GM04504 (cell line): ENCODE measurements at places on chromosomes 5 and 9.

- DNase-seq: no peak
Observed at GRCh38 chr9:643966-644365, 197.5 kb upstream of the DMRT1 start.

GRCh38 chr5:175685701-175686350 lies 28.0 kb downstream of the HRH2 start:
- no peak for DNase-seq

DNA sequence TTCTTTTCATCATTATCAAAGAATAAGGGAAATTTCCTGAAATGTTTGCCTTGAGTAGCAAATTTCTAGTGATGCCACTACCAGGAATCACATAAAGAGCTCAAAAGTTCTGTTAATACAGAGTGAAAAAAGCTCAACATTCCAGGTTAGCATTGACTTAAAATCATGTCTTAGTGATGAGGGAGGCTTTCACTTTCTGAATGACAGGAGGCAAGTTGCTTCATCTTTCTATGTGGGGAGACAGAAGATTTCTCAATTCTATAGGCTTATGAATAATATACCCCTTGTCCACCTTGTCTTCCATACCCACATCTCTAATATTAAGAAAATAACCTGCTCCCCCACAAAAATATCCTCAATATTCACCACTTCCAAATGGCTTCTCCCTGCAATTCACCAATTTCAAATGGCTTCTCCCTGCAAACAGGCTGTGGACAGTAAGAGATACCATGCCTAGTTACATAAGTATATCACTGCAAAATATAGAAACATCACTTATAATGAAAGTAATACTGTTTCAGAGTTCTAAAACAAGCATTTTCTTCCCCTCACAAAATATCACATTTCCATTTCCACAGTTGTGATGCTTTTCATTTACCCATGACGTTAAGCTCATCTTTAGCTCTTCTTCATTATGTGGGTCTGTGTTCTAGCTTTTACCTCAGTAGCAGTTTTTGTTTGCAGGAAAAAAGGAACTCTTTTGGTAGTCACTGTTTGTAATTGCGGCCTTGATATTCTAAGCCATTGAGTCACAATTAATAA lies 2.2 kb upstream of the JAK2 start:
- no peak for DNase-seq

DNA sequence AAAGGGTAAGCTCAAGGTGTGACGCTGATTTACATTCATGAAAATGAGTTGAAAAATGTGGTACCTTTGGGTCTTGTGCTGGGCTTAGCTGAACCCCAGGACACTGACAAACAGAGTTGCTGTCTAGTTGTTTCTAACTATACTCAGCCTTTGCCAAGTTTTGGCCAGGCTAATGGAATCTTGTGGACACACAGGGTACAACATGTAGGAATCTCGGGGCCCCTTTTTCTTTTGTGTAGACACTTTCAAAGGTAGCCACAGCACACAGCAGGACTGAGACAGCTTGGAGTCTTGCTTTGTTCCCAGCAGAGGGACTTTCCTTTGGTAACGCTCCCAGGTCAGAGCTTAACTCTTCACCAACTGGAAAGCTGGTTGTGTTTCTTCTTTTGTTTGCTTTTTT lies 7.8 kb downstream of the LIX1 start:
- DNase-seq: no peak

DNA sequence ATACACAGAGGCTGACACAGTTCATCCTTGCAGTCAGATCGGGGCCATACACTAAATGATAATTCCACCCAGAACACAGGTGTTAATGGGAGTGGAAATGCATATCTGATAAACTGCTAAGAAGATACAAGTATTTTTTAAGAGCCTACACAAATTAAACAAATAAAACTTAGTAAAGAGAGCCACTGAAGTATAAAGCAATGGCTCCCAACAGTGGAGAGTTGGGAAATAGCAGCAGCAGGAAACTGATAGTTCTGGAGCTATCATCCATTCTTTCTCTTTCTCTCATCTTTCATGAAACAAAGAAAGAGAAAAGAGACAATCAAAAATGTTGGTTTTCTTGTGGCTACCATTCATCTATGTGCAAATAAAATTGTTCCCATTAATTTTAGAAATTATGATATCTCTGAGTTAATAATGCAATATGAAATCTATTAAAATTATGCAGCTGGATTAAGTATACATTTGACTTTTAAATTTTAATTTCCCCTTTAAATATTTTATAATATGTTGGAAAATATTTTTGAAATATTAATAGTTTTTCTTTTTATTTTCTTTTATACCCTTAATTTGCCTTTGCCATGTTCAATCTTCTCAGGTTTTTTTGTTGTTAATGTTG lies 120.8 kb downstream of the EMB start:
- no peak for DNase-seq

DNA sequence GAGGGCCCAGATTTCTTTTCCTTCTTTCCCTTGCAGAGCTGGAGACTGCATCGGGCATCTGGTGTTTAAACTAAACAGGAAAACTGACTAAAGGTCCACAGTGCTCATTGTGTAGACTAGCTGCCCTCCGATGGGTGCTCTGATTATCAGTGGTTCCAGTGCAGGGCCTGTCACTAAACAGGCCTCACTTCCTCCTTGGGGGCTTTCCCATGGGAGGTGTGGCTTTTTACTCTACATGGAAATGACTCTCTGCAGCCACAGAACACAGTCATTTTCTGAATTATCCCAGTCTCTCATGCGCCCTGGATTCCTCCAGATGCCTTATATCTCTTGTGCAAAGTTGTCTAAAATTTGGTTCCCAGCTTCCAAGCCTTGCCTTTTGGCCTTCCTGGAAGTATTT lies 199.2 kb downstream of the TRIO start:
- peak; percentile 7 for DNase-seq

DNA sequence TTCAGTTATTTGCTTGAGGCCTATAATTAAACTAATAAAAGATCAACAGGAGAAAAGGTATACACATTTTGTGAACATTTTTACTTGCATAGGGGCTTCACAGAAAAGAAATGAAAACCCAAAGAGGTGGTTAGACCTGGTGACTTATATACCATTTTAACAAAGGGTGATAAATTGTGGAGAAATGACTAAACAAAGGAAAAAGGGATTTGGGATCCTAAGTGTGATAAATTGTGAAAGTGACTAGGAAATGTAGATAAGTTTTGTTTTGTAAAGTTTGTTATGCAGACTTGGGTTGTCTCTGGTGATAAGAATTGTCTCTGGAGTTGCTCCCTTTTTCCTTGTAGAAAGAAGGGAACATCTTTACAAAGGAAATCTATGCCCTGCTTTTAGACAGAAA lies 86.1 kb upstream of the ZNF608 start:
- DNase-seq: no peak

DNA sequence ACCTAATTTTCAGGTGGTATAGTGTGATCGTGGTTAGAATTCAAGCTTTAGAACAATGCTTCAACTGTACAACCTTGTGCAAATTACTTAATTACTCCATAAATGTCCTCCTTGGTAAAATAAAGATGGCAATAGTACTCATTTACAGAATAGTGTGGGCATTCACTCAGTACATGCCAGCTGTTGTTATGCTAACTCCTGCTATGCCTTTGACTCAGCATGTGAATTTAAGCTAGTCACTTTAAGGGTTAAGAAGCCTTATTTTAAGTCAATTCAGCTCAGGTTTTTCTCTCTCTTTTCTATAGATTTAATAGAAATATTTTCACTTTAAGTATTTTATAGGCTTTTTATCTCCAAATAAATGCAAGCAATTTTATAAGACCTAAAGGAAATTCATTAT lies 335.6 kb upstream of the ITGA1 start:
- no peak for DNase-seq

DNA sequence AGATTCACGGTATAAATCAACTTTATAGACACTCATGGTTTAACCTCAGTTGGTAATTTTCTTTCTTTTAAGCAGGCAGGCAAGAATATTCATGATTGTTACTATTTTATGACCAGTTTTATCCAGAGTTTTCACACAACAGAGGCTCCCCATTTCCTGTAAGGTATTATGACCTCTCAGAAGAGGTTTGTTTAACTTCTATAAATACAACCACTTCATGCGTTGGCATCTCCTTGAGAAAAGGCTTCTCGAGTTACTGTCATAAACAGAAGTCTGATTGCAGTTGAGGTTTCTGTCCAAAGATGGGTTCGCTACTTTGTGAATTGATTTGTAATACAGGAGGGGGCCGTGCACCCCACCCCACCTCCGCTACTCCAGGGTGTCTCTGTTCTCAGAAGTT lies 55.3 kb downstream of the ENTREP1 start:
- DNase-seq: no peak

DNA sequence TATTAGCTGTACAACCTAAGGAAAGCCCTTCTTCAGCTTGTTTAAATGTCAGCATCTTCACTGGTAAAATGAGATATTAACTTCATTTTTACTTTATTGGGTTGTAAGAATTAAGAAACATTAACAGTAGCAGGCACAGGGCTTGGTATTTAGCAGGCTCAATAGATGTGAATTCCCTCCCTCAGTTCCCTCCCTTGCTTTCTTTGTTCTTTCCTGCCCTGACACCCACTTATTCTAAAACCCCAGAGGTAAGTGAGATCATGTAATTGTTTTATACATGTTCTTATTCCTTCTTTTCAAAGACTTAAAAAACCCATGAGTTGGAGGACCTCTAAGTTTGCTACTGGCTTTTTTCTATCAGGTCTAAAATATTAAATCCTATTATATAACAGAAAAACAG lies 73.3 kb upstream of the IFNK start:
- DNase-seq: no peak

DNA sequence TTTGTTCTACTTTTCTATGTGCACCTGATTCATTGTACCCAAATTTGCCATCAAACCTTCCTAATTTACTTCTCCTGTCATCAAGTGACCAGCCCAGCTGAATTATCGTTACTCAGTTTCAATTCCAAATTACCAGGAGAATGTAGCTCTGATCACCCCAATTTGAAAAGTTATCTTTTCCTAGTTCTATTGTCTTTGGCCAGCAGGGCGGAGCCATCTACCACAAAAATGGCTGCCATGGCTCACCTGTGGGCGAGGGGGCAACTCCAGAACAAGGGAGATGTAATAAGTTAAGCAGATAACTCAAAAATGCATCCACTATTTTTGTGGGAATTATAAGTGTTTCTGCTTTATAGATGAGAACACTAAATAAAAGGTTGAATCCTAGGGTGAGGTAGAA lies 133.8 kb upstream of the MOCS2 start:
- no peak for DNase-seq

GRCh38 chr5:25488119-25488518 lies 843.3 kb upstream of the CDH10 start:
- no peak for DNase-seq

DNA sequence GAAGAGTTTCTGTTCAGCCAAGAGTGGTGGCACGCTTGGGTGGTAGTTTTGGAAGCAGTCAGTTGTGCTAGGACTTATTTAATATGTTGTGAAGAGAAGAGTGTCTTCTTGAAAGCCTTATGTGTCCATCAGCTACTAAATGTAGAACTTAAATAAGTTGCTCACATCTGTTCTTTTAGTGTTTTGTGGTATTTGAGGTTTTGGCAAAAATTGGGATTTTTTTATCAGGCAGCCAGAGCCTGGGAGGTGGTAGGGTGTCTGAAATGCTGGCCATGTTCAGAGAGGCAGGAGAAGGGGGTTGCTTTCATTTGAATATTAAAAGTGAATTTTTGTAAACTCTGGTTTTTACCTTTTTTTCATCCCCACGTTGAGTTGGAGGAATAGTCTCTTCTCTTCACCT lies 24.2 kb upstream of the ZBTB34 start:
- DNase-seq: peak; percentile 18

GRCh38 chr9:129334105-129334935 lies 156.3 kb upstream of the IER5L start:
- DNase-seq: peak; percentile 82

DNA sequence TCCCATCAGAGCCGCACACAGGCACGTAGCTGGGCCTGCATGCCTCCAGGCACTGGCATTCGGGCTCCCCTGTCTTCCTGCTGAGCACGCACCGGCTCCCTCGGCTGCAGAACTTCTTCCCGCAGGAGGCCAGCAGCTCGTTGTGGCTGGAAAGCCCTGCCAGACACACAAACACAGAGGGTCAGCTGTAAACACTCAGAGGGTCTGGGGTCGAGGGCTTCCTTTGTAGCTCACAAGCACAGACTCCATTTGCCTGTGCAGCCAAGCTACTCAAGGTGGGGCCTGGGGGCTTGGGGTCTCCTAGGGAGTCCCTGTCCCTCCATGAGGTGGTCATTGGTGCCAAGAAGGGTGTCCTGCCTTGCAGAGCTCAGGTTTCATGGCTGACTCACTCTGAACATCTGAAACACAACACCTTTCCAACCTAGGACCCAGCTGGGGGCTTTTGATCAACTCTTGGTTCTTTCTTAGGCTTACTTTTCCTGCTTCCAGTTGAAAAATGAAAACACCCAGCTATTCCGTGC lies 211.4 kb downstream of the FSTL4 start:
- DNase-seq: no peak

GRCh38 chr9:85973238-85973637 lies 32.3 kb downstream of the NAA35 start:
- DNase-seq: no peak

DNA sequence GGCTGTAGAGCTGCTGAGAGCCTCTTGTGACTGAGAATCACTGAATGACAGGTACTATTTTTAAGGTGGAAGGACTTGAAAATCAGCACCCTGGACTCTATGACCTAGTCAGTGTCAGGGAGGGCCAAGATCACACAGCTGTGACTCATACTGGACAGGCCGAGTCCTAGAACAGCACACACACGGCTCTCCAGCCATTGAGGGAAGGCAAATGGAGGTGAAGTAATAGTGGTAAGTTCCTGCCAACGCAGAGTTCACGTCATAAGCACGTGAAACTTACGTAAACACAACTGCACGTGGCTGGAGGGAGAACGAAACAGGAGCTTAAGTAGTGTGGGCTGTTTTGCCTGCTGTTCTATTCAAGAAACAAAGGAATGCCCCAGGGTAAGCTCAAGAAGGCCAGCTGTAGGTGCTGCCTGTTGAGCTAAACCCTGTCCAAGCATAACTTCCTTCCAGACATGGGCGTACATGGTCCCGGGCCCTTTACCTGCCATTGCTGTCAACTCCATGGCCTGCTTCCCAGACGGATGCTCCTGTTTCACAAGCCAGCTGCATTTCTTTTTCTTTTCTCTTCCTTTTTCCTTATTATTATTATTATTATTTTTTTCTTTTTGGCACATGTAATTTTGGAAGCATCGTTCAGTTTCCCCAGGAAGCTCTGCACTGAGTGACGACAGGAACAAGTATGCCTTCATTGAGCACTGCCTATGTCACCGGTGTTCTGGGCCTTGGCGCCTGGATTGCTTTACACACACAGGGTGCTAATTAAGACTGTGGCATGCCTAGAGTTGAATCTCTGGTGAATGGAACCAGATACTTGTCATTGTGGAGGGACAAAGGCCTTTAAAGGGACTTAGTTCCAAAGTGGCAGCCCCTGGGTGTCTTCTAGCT lies 10.2 kb upstream of the LCP2 start:
- DNase-seq: no peak

- no peak for DNase-seq
Observed at GRCh38 chr5:170046241-170046640, 59.5 kb upstream of the FOXI1 start.
